ENCODE measurements at places on chromosomes 6 and 20.

- DNase-seq, result no peak
Measured at GRCh38 chr6:27720607-27721580, 191.3 kb downstream of the OR2B2 start.

- no peak for DNase-seq
Measured at GRCh38 chr20:61746781-61747180, 318.9 kb downstream of the TAF4 start.

DNA sequence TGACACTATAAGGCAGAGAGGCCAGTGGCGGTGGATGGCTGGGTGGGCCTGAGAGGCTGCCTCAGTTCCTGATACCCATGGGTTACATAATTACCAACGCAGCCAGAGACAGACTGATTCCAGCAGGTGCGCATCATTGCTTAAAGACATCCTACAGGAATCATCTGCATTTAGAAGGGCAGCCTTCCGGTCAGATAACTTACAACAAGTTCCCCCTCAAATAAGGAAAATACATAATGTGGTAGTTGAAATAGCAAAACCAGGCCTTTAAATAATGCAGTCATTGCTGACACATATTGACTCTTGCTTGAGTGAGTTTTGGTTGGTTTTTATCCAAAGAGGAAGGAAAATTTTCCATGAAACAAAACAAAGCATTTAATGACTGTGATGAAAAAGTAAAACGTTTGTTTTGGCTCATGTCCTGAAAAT, 81.9 kb downstream of the SIM1 start:
- DNase-seq, result no peak

- DNase-seq, result no peak
Measured at GRCh38 chr6:131063764-131064272, 773 bp upstream of the EPB41L2 start.

- DNase-seq, result no peak
Measured at GRCh38 chr20:4772132-4772531, 50.4 kb downstream of the PRND start.

GRCh38 chr6:96862560-96862959, 25.3 kb upstream of the GPR63 start:
- DNase-seq, result no peak

GRCh38 chr20:3744806-3745685, 12.6 kb downstream of the HSPA12B start:
- DNase-seq, result peak; percentile 47

GRCh38 chr6:142943711-142944123, 1.3 kb downstream of the HIVEP2 start:
- peak; percentile 23 for DNase-seq

- DNase-seq, result no peak
Measured at GRCh38 chr20:45323731-45324130, 15.6 kb upstream of the MATN4 start.

GRCh38 chr6:127855542-127856159, 45.2 kb downstream of the THEMIS start:
- no peak for DNase-seq

- no peak for DNase-seq
Measured at GRCh38 chr6:108763931-108764579, 84.2 kb upstream of the ARMC2 start.

DNA sequence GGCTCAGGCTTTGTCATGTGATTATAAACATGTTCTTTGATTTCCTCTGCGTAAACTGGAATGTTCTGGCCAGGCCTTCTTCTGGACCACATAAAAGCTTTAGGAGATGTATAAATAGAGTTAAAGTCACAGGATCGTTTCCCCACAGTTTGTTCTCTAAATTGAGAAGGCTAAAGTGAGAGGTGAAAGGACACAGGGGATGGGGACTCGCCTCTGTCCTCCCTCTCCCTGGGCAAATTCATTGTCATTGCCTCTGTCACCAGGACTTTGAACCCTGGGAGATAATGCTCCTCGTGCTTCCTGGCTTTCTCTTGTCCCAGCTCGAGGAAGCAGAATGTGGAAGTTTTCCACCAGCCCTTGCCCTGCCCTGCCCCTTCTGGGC, 20.3 kb upstream of the ZFAND3 start:
- DNase-seq, result no peak

DNA sequence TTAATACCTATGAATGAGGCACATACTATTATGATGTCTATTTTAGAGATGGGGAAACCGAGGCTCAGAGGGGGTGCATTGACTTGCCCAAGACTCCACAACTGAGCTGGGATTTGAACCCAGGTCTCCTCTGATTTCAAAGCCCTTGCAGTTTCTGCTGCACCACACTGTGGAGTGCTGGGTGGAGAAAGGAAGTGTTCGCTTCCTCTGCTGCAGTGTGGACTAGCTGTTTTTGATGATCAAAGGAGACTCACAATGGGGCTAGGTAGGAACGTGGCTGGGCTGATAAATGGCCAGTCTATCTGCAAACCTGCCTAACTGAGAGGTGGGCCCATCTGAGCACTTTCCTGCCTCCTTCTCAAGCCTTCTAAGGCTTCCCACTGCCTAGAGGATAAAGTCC, 87.2 kb downstream of the CD40 start:
- DNase-seq, result no peak

Measured in activated CD8-positive, alpha-beta memory T cell treated with anti-CD3 and anti-CD28 coated beads for 1 hour (primary cell).